ENCODE measurements at places on chromosomes 1 and 21.

DNA sequence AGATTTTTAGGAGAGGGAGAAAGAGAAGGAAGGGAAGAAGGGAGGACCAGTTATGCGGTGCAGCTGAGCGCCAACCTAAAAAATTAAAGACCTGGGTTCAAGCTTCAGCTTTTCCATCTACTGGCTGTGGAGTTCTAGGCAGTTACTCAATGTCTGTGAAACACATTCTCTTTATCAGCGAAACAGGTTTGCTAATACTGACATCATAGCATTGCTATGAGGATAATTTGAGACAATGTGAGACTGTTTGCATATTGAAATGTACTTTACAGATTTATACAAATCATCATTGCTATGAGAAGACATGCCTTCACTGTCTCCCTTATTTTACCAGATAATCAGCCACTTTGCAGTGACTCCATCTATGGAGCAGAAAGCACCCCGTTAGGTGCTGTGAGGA lies 222.9 kb upstream of the SGIP1 start:
- DNase-seq = no peak

- DNase-seq = peak; percentile 74
These were observed 5.0 kb upstream of the CHI3L2 start for GRCh38 chr1:111222308-111223125.

DNA sequence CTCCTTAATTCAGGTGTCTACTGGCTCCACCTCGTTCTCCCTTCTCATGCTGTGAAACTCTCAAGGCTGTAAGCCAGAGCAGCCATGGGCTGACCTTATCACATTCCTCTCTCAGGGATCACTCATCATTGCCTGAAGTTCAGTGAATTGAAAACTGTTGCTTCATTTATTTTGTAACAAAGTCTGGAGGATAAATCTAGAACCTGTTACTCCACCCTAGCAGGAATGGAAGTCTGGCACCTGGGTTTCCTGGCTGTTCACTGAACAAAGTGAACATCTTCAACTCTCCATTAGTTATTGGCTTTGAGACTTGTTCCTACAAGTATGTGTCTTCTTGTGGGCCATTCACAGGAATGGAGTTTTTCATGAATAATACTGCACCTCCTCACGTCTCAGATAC lies 584.1 kb downstream of the PTPRU start:
- no peak for DNase-seq

DNA sequence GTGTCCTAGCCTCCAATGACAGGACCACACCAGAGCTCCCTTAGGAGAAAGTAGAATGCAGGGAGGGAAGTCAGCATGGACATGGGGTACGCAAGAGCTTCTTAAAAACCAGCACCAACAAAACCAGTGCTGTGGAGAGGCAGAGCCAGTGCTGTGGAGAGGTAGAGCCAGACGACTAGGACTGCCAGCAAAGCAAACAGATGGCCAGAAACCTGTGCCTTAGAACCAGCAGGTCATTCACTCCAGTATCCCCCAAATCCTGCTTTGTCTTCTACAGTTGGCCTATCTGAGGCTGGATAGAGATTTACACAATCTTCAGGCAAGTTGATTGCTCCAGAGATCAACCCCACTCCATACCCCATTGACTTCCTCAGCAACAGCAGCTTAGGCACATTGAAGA lies 459.9 kb upstream of the CAMK1G start:
- DNase-seq = no peak

DNA sequence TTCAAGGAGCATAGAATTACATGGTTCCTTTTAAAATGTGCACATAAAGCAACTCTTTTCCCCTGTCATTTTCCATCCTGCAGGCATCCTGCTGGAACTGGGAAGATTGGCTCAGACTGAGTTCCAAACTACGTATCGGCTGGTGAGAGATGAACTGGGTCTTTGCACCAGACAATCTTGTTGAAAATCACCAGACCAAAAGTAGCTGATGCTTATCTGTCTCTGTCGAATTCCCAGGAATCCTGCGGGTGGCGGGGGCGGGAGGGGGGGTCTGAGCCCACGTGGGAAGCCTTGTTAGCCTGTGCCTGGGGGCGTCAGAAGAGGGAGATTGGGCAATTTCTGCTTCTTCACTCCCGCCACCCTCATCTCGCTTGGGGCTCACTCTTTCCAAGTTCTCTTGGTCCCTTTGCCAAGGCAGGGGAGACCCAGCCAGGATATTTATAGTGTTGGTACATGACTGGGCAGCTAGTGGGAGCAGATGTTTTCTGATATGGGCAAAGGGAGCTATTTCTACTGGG lies 90.1 kb upstream of the SLC25A33 start:
- DNase-seq = no peak

Data from stimulated activated CD4-positive, alpha-beta T cell treated with anti-CD3 and anti-CD28 coated beads, Interleukin-4, amount 100 ng/mL, for 1 hour (primary cell).